ENCODE measurements at places on chromosomes 6 and 20.

DNA sequence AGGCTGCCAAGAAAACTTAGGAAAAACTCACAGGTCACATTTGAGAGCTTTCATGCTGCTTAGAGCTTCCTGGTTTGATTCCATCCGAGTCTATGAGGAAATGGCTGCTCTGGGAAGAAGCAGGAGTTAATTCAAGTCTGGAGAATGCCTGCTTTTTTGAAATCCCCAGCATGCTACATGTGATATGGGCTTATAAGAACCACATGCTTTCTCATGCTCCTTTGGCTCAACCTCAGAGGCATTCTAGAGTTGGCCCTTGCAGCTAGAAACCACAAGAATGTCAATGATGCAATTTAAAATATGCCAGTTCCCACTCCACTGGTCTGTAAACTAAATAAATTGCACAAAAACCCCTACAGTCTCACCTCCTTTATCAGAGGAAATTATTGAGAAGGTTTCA lies 142.9 kb upstream of the OLIG3 start:
- peak; percentile 97 for DNase-seq

DNA sequence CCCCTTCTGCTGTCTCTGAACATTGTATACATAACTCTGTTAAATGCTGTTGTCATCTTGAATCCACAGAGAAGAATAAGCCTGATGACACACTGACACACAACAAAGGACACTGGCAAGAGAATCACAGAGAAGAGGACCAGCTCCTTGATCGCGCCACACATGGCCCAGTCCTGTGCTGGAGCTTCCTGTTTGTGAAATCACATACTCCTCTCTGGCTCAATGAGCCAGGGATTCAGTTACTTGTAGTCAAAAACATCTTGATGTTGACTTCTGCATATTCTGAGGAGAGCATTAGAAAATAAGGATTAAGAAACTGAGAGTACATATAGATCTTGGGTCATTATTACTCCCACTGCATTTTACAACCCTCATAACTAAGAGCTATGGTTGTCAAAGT lies 100.1 kb downstream of the EPB41L2 start:
- DNase-seq: no peak

DNA sequence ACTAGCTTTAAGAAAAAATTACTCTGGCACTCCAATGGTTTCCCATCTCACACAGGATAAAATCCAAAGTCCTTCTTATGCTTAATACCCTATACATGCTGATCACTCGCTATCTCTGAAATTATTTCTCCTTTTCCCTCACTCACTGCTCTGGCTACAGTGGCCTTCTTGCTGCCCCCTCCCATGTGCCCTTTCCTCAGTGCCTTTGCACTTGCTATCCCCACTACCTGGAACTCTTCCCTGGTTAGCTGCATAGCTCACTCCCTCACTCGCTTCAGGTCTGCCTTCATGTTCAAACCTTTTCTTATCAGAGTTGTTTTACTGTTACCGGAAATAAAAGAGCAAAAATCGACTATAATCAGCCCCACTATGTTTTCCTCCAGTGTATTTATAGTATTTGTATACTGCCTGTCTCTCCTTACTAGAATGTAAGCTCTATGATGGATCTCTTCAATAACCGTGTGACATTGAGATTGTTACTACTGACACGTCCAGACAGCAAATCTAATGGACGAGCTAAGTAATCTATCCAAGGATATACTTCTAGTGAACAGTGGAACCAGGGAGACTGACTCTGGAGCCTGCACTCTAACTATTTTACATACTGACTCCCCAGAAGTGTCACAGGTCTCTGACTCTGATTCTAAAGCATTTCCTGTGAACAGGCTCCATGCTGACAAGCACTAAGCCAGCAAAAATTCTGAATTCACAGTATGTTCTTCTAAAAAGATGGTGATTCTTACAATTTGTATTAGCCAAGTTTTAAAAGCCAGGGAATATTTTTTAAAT lies 25.1 kb downstream of the FKBP5 start:
- DNase-seq: no peak

GRCh38 chr6:116238083-116238482 lies 15.8 kb downstream of the TSPYL4 start:
- DNase-seq: no peak

- no peak for DNase-seq
These were observed 884.5 kb upstream of the GJE1 start for GRCh38 chr6:141248021-141248799.

DNA sequence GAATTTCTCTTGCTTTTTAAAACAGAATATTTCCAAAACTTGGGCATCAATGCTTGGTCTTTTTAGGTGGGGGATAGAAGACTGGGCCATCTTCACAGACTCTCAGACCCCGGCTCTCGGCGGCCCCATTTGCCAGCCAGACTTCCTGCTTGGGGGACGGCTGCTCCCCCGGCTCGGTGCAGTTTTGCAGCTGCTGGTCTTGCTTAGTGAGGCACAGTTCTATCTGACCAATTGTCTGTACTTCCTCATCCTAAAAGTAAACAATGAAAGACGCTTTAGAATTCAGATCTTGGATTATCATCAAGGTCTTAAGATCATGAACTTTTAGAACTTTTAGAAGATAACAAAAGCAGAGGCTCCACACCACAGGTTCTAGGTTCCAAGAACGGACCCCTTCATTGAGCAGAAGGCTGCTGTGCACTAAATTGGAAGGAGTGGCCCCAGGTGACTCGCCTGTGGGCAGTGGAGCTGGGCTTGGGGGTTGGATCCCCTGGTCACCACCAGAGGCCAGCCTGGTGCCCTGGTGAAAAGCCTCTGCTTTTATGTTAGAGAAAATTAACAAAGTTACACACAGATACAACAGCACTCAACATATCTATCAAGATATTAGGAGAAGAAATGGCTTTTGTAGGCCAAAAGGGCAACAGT lies 26.7 kb downstream of the RNASET2 start:
- no peak for DNase-seq

- DNase-seq: no peak
These were observed 2.5 kb downstream of the FOXF2 start for GRCh38 chr6:1391800-1392309.

- DNase-seq: no peak
These were observed 506.0 kb upstream of the JARID2 start for GRCh38 chr6:14739827-14740226.

DNA sequence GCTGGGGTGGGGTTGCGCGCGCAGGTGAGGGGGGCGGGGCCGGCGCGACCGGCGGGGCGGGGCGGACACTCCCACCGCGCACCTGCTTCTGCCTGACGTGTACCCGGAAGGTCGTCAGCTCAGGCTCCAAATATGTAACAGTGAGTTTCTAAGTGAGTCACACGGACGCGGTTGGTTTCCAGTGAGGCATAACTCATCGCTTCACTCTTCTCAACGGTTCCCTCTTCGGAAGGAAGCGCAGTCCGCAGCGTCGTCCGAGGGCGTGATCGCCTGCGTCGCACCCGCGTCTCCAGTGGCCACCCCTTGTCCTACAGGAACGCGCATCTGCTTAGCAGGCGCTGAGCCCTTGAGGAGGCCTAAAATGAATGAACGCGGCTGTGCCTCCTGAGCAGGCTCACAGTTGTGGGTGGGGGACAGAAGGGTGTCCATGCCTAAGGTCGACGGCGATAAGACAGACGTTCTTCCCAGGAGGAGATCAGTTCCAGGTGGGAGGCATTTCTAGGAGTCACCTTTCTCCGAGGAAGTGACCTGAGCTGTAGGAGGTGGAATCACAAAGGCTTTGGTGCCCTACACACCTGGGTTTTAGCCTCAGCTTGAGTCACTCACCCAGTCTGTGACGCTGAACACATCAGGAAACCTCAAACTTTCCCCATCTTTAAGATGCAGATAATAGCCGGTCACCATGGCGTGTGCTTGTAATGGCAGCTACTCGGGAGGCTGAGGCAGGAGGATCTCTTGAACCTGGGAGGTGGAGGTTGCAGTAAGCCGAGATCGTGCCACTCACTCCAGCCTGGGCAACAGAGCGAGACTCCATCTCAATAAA lies 50.9 kb upstream of the EZR start:
- peak; percentile 99 for DNase-seq

GRCh38 chr6:160678744-160679401 lies 14.8 kb upstream of the LPA start:
- DNase-seq: no peak

GRCh38 chr20:36493801-36494114 lies 47.6 kb upstream of the MYL9 start:
- DNase-seq: no peak

DNA sequence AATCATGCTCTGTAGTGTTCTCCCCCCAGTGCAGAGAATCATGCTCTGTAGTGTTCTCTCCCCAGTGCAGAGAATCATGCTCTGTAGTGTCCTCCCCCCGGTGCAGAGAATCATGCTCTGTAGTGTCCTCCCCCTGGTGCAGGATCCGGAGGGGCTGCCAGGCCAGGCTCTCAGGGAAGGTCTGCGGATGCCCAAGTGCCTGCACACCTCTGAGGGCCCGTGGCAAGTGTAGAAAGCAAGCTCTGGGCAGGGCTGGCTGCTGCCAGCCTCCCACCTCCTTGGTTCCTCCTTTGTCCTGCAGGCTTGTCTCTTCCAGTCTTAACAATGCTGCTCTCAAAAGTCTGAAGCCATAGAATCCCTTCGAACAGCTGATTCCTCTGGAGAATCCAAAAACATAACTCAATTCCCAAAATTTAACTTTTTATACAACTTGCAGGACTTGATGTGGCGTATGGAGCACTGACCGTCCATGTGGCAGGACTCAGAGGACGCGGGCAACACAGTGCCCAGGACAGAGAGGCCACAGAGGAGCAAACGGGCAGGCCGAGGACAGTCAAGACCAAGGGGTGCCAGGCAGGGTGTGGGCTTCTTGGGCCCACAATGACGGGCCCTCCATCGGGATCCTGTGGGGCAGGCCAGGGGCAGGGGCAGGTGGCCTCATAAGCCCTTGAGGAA lies 44.6 kb upstream of the BHLHE23 start:
- no peak for DNase-seq

DNA sequence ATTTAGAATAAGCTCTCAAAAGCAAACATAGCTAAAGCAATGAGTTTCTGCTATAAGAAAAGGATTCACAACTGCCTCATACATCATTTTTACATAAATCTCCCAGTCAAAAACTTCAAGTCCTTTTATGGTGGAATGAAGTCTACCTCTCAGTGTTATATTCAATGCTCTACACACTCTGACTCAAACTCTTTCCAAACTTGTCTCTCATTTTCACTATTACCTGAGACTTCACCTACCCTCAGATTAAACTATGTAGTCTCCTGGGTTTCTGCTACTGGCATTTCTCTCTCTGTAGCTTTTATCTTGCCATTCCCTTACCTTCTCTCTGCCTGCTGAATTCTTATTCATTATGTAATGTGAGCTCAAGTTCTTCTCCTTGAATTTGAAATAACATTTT lies 11.4 kb downstream of the KIAA0408 start:
- no peak for DNase-seq

DNA sequence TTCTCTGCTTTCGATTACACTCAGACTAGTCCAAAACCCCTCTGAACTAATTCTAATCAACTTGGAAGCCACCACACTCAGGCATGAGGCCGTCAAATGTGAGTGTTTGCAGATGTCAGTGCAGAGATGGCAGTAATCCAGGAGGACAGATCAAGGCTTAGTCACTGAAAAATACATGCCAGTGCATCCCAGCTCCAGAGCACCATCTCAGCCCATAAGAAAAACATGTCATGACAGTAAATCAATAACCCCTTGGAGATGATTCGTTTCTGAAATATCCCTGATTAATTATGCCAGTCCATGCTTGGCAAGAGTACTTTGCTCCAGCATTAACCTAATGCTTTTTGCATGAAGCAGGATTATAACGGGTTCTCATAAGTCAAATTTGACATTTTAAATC lies 179.5 kb downstream of the ADAT2 start:
- DNase-seq: peak; percentile 38

All from PC-9 (cell line).